ENCODE measurements at places on chromosomes 7 and 10.

- no peak for DNase-seq
Measured at GRCh38 chr10:103445767-103446567, 6.2 kb downstream of the CALHM2 start.

- no peak for DNase-seq
Measured at GRCh38 chr7:55304018-55304762, 60.9 kb upstream of the LANCL2 start.

GRCh38 chr7:106812027-106812643 lies 52.9 kb upstream of the PIK3CG start:
- no peak for DNase-seq

DNA sequence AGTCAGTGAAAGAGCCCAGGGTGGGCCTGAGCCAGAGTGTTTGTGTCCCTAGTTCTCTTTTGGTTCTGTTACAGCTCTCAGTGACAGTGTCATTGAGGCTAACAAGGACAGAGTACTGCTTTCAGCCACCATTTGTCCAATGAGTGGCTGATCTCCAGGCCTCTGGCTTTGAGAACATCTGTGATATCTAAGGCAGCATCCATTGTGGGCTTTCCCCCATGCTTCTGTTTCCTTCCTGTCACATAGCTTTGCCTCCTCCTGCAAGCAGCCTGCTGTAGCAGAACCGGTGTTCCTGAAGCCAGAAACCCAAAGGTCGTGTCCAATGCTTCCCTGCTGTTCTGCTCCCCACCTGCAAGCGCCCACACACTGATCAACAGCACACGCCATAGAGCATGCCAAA lies 68.4 kb downstream of the IKZF1 start:
- DNase-seq = no peak

DNA sequence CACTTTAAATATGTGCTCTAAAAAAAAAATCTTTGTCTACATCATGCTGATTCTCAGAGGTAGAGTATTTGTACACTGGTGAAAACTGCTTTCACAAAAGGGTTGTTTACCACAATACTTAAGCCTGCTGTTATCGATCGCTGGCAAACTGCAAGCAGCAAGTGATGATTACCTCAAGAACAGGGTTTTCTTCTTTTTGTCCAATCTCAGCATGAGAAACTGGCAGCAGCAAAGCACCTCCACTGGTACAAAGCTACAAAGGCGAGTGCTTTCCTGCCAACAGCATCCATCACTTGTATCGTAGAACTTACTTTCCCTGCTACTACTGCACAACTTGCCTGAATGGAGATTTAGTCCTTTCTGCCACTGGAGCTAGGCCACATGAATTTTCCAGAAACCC lies 276.5 kb downstream of the DGKB start:
- DNase-seq = no peak

DNA sequence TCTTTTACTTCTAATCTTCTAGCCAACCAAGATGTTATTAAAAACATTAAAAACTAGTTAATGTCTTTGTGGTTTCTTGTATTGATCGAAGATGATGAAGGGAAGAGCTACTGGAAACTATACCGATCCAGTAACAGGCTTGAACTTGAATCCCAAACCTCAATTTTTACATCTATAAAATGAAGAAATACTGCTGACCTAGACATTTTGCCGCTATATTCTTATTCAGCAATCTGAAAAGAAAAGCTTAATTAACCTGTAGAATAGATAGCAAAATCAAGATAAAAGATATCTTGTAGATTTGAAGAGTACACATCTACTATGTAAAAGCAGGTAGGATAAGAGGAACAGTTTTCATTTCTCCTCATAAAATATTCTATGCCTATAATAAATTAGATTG lies 326.1 kb upstream of the LRRN3 start:
- DNase-seq = no peak

DNA sequence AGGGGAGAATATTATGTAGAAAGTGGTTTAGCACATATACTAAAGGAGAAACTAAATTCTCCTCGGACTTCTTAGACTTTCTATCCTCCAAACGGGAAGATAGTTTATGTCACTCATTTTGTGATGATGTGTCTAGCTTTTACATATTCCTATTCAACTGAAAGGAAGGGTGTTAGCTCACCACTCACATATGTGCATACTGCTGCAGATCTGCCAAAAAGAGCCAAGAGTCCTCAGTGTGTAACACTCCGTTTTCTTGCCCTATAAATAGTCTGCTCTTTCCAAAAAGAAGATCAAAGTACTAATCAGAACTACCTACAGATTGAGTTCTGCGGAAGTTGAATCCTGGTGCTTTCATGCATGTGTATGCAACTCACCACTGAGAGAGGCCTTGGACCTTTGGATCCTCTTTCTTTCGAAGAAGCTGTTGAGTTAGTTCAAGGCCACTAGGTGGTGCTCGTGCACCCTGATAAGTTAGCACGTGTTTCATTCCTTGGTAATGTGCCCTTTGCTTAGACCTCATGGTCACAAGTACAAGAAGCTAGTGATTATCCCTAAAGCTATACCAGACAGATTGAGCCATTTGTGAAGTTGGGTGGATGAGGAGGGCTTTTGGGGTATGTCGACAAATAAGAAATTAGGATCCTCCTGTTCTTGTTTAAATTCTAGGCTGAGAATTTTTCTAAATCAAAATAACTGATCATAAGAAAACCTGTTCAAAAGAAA lies 14.1 kb downstream of the YAE1 start:
- peak; percentile 97 for DNase-seq

DNA sequence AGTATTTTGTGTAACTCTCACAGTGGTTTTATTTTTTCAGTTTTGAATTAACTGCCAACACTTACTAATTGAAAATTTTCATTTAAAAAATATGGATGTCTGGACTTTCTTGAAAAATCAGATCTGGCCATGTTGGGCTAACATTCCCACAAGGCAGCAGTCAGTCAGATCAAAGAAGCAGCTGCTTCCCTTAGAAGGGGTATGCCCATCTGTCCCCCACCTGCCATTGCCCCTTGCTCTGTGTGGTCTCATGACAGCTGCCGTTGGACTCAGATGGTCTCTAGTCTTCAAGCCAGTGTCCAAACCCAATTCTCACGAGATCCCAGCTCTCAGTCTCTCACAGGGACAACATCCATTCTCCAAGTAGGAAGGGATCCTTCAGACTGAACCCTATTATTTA lies 212.1 kb upstream of the GHITM start:
- no peak for DNase-seq

GRCh38 chr10:114322344-114322743 lies 82.0 kb downstream of the AFAP1L2 start:
- DNase-seq = no peak

- DNase-seq = no peak
Measured at GRCh38 chr7:2228921-2229320, 3.8 kb downstream of the MAD1L1 start.

DNA sequence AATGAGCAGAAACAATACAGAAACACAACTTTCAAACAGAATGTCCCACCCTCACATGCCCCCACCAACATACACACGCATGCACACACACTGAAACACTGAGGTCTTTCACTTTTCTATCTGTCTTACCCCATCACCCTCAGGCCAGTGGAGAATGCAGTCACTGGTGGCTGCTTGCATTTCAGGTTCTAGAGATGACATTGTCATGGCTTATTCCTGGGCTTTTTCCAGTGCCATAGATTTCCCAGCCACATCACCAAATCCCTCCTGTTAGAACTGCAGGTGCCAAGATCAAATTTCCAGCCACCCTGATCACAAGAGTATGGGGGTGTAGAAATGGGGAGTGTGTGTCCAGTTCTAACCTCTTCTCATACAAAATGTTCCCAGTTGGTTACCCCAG lies 68.4 kb downstream of the CACNA2D1 start:
- DNase-seq = no peak

DNA sequence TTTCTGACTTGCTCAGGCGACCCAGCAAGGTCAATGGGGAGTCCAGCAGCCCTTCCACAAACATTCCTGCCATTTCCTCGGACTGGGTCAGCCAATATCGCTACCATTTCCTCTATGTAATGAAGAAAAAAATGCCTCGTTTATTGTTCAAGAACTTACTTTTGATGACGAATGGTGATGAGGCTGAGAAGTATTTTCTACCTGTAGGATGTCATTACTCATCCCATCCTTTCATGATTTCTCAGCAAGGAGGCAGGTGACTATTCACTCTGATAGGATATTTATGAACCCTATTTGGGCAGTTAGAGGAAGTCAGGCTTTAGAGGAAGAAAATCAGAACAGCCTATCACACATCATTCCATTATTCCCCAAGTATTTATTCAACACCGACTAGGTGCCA lies 178.6 kb downstream of the FANK1 start:
- no peak for DNase-seq

GRCh38 chr10:102241444-102242117 lies at the start of gene PITX3:
Gene PITX3, minus strand, starts transcription at chr10:102241512. Its CDS starts 9,432 bp downstream, at chr10:102232080.
- peak; percentile 86 for DNase-seq

DNA sequence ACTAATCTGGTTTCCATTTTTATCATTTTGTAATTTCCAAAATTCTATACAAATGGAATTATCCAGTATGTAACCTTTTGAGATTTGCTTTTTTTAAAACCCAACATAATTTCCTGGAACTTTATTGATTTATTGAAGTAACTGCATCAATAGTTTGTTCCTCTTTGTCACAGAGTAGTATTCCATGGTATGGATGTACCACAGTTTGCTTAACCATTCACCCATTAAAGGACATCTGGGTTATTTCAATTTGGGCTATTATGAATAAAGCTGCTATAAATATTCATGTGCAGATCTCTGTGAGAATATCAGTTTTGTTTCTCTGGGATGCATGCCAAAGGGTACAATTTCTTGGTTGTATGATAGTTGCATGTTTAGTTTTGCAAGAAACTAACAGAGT lies 2.9 kb downstream of the GPNMB start:
- no peak for DNase-seq

- DNase-seq = peak; percentile 46
Measured at GRCh38 chr7:130910949-130911944, 177.2 kb upstream of the KLF14 start.

DNA sequence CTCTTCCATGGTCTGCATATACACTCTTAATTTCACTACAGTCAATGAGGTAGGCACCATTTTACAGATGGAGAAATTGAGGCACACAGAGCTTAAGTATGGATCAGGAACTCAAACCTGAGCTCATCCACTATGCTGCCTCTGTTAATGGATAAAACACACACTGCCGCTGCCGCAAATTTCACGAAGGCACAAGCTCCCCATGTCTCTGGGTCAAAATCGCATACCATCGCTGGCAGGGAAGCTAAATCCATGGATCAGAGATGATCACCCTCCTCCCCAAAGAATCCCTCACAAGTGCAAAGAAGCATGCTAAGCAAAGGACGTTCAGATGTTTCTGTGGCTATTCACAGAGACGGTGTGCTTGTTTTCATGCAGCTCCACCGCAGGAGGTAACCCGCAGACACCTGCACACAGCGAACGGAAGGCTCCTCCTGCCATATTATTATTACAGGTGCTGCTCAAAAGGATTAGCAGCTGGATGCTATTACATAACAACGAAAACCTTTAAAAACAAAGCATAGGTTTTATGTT lies 109.3 kb downstream of the UBE2H start:
- no peak for DNase-seq

Measured in NB4 (cell line).